ENCODE measurements at places on chromosomes 12 and 14.

- DNase-seq, result no peak
Observed at GRCh38 chr12:124776125-124776513, 87.5 kb downstream of the SCARB1 start.

GRCh38 chr14:68894802-68895703, 84.0 kb downstream of the ACTN1 start:
- no peak for DNase-seq

DNA sequence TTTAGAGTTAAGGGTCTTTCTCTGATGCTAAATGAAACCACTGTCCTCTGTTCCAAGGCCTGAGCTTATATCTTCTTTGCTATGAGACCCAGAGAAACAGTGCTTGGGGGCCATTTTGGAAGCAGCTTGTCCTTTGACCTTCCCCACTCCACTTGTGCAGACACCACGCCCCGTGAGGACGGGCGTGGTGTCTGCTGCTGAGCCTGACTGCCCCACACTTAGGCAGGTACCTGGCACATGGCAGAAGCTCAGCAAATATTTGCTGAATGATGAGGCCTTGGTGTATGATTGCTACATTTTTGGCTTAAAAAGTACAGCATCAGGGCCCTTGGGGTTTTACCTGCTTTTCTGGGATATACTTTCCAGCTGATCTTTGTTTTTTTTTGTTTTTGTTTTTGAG, 69.9 kb downstream of the RASSF3 start:
- no peak for DNase-seq

DNA sequence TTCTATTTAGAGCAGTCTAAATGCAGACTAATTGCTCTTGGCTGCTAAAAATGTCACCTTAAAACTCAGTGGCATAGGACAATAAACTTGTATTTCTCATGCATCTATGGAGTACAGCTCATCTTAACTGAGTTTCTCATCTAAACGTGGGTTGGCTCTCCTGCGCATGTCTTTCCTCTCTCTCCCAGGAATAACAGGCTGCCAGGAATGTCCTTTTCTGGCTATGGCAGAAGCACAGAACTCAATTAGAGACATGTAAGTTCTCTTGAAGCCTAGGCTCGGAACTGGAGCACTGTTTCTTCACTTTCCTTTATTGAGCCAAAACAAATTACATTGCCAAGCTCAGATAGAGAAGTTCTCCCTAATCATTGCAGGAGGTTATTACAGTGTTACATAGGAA, 722.3 kb upstream of the FLRT2 start:
- no peak for DNase-seq

- DNase-seq, result no peak
Observed at GRCh38 chr14:101184104-101184455, 280.6 kb upstream of the RTL1 start.

DNA sequence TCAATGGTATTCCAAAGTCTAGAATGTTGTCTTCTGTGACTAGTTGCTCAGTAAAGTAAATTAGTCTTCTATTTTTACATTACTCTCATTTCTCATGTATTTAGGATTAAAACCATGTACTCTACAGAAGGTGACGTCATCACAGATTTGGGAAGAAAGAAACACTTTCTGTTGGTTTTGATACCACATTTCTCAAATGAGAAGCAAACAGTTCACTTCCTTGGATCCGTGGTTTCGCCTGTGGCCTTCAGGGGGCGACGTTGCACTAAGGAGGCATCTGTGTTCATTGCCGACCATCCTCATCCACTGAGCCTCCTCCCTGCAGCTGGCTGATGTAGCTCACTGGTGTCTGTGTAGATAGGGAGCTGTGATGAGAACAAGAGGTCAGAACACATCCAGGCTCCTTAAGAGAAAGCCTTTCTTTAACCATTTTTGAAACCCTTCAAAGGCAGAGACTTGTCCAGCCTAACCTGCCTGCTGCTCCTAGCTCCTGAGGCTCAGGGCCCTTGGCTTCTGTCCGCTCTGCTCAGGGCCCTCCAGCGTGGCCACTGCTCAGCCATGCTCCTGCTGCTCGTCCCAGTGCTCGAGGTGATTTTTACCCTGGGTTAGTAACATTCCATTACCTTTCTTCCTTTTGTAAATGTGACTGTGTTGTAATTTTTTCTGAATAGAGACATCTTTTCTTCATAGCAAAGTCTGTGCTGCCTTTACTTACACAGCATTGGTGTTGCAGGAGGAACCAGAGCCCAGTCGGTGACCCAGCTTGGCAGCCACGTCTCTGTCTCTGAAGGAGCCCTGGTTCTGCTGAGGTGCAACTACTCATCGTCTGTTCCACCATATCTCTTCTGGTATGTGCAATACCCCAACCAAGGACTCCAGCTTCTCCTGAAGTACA, 220.6 kb upstream of the OR4E1 start:
- DNase-seq, result no peak

DNA sequence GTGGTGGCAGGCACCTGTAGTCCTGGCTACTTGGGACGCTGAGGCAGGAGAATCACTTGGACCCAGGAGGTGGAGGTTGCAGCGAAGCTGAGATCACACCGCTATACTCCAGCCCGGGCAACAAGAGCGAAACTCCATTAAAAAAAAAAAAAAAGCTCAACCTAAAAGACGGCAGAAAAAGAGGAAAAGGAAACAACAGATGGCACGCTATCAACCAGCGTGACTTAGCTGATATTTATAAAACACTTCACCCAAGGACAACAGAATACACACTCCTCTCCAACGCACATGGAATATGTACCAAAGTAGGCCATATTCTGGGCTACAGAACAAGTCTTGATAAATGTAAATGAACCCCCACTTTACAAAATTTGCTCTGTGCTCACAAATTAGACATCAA, 34.0 kb upstream of the CLMN start:
- no peak for DNase-seq

DNA sequence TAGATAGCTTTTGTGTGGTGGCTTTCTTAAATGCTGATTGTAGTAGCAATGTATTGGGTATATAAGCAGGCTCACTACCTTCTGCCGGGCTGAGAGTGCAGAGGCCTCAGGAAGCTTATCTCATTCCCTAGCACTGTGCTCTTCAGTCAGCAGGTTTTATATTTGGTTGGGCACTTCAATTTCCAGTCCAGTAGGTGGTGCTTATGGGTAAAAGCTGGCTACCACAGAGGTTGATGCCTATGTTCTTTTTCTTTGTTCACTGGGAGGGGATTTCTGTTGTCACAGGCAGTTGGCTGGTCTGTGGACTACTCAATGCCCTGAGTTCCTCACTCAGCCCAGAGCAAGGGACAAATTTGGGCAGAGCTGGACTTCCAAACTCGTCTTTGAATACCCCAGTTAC, 43.0 kb upstream of the GLIPR1 start:
- no peak for DNase-seq

DNA sequence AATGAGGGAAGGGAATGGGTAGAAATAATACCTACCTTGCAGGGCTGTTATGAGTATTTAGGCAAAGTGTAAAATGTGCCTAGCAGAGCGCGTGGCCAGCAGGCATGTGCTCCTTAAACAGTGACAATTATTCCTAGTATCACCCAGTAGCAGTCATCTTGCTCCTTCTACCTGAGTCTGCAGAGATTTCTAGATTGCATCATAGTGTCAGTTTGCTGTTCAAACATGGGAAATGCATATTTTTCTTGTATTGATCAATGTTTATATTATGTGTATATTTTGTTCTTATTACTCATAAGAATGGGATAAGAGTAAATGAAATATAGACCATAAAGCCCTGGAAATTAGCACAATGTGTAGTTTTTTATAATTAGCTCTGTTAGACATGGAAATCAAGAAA, 37.3 kb upstream of the PLEKHG7 start:
- DNase-seq, result no peak

GRCh38 chr14:53491256-53491883, 338.2 kb upstream of the DDHD1 start:
- no peak for DNase-seq

- DNase-seq, result no peak
Observed at GRCh38 chr12:9806714-9807113, 20.6 kb upstream of the KLRF1 start.
